ENCODE measurements at places on chromosomes 7 and 10.

DNA sequence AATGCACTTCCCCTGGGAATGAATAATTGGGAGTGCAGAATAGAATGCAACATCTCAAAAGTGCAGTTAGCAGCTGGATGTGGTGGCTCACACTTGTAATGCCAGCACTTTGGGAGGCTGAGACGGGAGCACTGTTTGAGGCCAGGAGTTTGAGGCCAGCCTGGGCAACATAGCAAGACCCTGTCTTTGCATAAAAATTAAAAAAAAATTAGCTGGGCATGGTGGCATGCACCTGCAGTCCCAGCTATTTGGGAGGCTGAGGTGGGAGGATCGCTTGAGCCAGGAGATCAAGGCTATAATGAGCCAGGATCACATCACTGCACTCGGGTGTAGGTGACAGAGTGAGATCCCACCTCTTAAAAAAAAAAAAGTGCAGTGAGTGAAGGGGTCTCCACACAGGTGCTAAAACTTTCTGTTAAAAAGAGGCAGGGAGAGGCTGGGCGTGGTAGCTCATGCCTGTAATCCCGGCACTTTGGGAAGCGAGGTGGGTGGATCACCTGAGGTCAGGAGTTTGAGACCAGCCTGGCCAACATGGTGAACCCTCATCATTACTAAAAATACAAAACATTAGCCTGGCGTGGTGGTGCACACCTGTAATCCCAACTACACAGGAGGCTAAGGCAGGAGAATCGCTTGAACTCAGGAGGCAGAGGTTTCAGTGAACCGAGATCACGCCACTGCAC, 13.5 kb upstream of the ZMIZ1 start:
- DNase-seq: no peak

DNA sequence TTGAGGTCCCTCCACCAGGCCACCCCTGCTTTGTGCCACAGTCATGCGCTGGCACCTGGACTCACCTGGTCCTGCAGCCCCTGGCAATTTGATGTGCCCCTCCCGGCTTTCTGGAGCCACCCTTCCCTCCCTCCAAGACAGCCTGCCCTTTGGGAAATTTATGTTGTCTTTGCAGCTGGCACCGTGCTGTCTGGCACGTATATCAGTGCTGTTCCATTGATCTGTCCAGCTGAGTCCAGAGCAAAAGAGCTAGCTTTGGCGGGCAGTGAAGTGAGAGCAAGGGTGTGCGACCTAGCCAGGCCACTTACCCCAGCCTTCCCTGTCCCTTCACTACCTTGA, 5.7 kb downstream of the RARRES2 start:
- DNase-seq: no peak

DNA sequence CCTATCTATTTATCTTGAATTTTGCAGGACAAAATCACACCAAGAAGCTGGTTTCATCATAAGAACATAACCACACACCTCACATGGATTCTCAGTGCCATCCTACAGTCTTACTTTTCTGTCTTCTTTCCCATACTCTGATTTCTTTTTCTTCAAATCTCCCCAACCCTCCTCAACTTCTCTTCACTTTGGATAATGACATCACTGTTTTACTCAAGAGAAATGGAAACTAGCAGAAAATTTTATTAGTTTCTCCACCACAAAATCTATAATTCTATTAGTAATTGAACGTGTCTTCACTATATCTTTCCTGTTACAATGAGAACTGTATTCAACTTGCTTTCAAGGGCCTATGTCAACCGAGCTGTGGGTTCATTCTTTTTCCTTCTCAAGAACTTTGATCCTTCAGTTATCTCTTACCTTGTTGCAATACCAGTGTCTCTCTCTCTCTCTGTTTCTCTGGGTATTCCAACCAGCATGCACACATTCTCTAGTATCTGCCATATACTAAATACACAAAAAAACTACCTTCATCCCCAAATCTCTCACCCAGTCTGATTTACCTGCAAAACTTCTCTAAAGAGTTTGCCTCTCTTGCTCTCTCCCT, 35.4 kb upstream of the FAM3C start:
- no peak for DNase-seq

DNA sequence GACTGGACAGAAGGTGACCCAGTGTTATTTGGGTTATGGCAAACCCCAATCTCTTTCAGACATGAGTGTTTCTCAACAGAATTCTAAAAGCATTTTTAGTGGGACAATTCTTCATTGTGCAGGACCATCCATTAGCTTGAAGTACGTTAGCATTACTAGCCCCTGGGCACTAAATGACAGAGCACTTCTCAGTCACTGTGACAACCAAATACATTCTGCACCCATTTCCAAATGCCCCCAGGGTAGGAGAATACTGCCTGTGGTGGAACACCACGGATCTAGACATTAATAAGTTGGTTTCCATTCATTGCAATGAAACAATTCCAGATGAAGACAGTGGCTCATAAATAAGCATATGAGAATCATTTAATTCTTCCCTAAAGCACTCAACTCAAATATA, 102.4 kb upstream of the FRMD4A start:
- DNase-seq: no peak

GRCh38 chr10:47356708-47357107, 8.5 kb downstream of the RBP3 start:
- DNase-seq: no peak

GRCh38 chr10:44966129-44966815, 6.7 kb downstream of the RASSF4 start:
- DNase-seq: no peak

- DNase-seq: no peak
These were observed 89.2 kb upstream of the BMPER start for GRCh38 chr7:33816106-33816505.

DNA sequence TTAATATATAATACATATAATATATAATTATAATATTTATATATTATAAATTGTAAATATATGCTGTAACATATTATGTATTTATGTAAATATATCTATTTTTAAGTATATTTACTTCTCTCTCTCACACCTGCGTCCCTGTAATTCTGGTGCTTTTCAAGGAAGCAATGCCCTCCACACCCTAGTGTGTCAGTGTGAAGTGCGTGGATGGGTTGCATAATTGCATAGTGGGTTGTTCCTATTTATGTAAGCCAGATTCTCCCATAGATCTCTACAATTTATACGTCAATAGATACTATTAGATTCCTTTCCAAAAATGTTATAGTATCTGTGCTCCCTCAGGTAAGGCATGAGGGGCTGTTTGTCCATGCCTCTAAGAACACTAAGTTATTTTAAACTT, 49.9 kb upstream of the CPN1 start:
- no peak for DNase-seq

DNA sequence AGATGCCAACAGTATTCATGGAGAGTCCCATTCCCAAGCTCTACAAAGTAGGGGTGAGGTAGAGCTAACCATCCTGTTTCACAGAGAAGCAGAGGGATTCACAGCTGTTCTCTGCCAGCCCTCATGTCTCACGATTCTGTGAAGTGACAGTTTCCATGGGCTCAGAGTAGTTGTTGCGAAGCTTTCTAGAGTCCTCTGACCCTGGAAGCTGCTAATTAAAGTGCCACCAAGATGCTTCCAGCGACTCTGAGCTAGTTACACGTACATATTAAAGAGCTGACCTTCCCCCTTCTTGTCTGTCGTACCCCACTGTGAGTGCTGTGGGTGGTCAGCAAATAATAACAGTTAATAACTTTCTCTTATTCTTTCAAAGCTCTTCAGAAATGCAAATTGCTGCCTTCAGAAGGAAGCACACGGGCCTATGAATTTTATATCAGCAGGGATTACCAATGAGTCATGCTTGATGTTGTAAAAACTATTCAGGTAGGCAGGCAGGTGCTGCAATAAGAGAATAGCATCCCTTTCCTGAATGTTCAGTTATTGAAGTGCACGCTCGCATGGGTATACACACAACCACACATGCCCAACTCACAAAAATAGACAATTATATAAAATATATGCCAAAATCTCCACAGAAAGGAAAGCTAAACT, 34.1 kb downstream of the DNAJB9 start:
- DNase-seq: no peak

GRCh38 chr10:5441106-5441505, 28.7 kb downstream of the NET1 start:
- no peak for DNase-seq

GRCh38 chr7:53947732-53948131, 594.4 kb upstream of the VSTM2A start:
- no peak for DNase-seq

DNA sequence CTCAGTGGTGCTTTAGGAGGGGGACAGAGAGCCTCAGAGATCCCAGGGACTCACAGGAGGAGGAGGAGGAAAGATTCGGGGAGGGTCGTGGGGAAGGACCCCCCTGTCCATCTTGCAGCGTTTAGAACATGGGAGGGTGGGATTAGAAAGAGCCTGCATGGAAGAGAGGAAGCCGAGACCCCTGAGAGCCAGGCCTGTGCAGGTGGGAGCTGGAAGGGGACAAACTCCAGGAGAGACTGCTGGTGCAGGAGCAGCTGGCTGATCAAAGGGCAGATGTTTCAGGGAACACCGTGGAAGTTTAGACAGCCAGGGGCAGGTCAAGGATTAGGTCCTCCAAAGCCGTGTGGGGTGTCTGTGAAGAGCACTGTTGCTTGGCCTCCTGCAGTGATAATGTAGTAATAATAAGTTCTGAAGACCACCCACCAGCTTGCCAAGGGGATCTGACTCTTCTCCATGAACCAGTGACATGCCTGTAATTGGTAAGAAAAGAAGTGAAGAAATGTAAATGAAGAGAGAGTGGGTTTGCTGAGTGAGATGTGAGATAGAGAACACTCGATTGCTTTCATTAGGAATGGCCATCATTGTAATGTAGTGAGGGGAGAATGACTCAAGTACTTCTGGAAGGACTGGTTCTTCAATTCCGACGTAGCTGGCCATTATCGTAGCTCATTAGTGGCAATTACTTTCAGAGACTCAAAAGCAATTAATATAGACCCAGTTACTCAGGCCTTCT, 425.6 kb downstream of the PAXIP1 start:
- no peak for DNase-seq

GRCh38 chr10:128398118-128398517, 271.9 kb upstream of the MKI67 start:
- DNase-seq: no peak

GRCh38 chr7:36312915-36313334, 76.7 kb upstream of the ANLN start:
- no peak for DNase-seq

- DNase-seq: no peak
These were observed 43.8 kb upstream of the ZNF438 start for GRCh38 chr10:31075434-31075833.

DNA sequence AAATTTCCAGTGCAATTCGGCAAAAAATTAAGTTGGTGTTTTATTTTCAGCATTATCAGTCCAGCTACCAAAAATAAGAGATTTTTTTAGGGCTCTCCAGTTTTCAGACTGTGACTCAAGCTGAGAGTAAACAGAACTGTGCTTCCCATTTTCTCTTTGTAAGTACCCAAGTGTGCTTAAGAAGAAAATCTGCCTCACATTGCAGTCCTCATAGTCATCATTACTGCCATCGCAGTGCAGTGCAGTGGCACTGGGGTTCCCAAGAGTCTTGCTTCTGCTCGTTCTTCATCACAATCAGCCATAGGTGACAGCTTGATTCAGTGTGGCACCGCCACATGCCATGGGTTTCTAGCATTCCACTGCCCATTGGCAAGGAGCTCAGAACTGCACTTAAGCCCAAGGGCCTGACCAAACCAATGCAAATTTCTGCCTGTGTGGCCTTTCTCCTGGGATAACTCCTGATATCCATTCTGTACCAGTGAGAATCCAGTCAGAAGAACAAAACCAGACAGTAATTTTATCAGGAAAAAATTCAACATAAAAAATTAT, 25.6 kb upstream of the ERCC6 start:
- DNase-seq: no peak

- DNase-seq: no peak
These were observed 306.2 kb downstream of the BICC1 start for GRCh38 chr10:58818900-58819299.

GRCh38 chr10:124047427-124048152, 45.8 kb downstream of the CHST15 start:
- DNase-seq: no peak

- DNase-seq: no peak
These were observed 1.6 kb downstream of the VIM start for GRCh38 chr10:17229717-17229966.

- peak; percentile 28 for DNase-seq
These were observed 44.6 kb downstream of the TAX1BP1 start for GRCh38 chr7:27784399-27785053.

GRCh38 chr10:93334181-93334580, 148.0 kb downstream of the MYOF start:
- DNase-seq: no peak

GRCh38 chr10:18140149-18140956, at the start of gene CACNB2:
Gene CACNB2 (plus strand): TSS chr10:18140424.
- DNase-seq: no peak

GRCh38 chr10:95336702-95337101, 45.9 kb upstream of the PDLIM1 start:
- DNase-seq: no peak

GRCh38 chr10:78805176-78805575, 263.6 kb upstream of the ZMIZ1 start:
- DNase-seq: no peak

GRCh38 chr10:84429926-84430520, 101.6 kb downstream of the CCSER2 start:
- DNase-seq: peak; percentile 49

GRCh38 chr10:104259999-104260774, 5.5 kb downstream of the GSTO1 start:
- no peak for DNase-seq

- no peak for DNase-seq
These were observed 31.3 kb upstream of the ITGA8 start for GRCh38 chr10:15751046-15751445.

DNA sequence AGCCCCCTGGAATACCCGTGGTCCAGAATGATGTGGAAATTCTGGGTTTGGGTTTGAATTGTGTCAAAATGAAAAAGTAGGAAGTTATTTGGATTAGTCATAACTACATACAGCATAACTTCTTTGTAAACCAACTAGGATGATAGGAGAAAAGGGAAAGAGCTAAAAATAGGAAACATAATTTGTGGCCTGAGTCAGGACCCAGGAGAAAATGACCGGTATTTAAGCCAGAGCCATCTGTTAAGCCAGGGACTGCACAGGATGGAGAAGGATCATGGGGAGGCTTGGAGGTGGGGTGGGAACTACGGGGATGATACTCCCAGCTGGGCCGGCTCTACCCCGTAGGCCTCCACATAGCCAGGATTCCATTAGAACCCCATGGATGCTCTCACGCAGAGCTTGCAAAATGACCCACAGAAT, 98.6 kb downstream of the MYOF start:
- no peak for DNase-seq

GRCh38 chr10:35633006-35633980, 8.8 kb downstream of the FZD8 start:
- DNase-seq: no peak

DNA sequence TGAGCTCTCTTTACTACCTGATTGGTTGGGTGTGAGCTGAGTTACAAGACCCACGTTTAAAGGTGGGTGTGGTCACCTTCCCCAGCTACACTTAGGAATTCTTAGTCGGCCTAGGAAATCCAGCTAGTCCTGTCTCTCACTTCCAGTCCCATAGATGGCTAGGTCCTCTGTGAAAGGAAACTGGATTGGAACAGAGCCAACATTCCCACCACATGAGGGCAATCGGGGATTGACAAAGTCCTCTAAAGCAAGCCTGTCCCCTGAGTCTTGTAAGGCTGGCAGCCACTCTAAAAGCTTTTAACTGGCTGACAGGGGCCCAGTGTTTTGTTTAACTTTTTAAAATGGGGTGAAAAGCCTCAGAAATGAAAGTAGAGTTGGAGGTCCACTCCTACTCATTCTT, 15.1 kb upstream of the CROT start:
- DNase-seq: no peak

All from activated CD4-positive, alpha-beta T cell treated with anti-CD3 and anti-CD28 coated beads for 24 hours (primary cell).